ENCODE measurements at places on chromosomes 1 and 21.

DNA sequence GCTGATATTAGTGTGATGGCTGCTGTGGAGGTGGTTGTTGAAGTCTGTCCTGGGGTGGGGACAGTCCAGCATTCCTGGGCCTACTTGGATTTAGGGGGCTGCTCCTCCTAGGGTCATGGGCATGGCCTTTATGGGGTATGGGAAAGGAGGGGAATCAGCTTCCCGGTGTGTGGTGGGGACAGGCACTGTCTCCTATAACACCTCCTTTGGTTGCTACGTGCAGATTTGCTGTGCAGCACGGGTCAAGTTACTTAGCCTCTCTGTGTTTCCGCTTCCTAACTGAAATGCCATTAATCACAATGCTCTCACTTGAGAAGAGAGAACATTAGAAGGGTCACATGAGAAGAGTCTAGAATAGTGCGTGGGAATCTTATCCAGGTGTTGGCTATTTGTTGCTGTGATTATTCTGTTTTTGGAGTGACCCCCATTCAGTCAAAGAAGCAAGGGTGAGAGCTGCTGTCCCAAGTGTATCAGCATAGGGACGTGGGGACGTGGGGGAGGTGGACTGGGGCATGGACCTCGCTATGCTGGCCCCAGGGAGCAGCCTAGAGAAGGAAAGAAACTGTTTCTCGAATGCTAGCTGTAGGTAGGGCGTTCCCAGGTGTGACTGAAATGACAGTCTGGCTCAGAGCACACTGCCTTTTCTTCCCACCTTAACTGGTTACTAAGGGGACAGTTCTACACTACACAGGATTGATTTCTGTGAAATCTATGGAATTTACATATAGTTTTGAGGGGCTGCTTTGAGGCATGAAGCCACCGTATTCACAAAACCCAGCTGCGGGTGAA lies 19.9 kb downstream of the SOX13 start:
- DNase-seq = no peak

DNA sequence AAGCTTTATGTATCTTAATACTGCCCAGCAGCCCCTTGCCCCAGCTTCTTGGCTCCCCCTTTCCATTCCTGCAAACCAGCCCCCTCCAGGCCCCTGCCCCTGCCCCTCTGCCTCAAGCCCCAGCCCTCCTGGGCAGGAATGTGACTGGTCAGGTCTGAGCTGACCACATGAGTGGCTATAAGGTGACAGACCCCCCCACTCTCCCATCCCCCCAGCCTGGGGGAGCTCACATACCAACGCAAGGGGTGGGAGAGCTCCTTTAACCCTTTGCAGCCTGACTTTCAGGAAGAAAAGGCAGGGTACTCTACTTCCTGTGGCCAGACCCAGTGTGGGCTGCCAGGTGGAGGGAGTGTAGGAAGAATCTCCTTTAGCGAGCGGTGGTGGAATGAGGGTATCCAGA lies 33.2 kb downstream of the AHDC1 start:
- no peak for DNase-seq

- DNase-seq = peak; percentile 93
Observed at GRCh38 chr1:155859881-155860871, 809 bp downstream of the SYT11 start.

- no peak for DNase-seq
Observed at GRCh38 chr1:233097959-233098580, 147.7 kb downstream of the NTPCR start.

DNA sequence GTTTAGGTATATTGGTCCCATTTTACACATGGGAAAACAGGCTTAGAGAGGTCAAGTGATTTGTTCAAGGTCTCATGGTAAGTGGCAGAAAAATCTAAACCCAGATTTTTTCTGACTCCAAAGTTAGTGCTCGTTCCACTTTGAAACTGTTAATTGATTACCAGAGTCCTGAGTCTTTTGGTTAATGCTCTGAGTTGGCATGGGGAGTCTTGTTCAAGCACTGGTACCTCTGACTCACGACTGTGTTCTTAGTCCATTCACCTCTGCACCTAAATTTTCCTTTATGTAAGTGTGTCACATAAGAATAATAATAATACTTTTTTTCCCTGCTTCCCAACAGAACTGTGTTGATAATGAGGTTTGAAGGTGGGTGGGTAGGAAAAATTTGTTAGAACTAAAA lies 59.3 kb downstream of the VANGL2 start:
- no peak for DNase-seq
